ENCODE measurements at places on chromosomes 4 and X. TPM values are rescaled to one million over a fixed set of nuclear protein-coding genes. Genes with fewer than 3 reads are reported as not detected.

GRCh38 chr4:73603271-73603710, 16.9 kb downstream of the RASSF6 start:
- H3K4me1 ChIP-seq: no peaks in the 10 kb centered on the region
- H3K4me3 ChIP-seq: no peak overlapping the region
- H3K27ac ChIP-seq: no peak overlapping the region
- DNase-seq: no peak
- no peaks in the 10 kb centered on the region for H3K36me3 ChIP-seq

- H3K27me3 ChIP-seq: no peaks in the 10 kb centered on the region
- H3K4me3 ChIP-seq: no peak overlapping the region
- no peak for DNase-seq
- no peaks in the 10 kb centered on the region for H3K4me1 ChIP-seq
- no peak overlapping the region for H3K27ac ChIP-seq
These were observed 21.8 kb upstream of the CTSO start for GRCh38 chr4:155975511-155975910.

GRCh38 chrX:13816176-13816575, 717 bp downstream of the GPM6B start:
- no peaks in the 10 kb centered on the region for H3K27me3 ChIP-seq
- no peak overlapping the region for H3K4me3 ChIP-seq
- H3K36me3 ChIP-seq: no peaks in the 10 kb centered on the region
- no peak overlapping the region for H3K27ac ChIP-seq
- H3K4me1 ChIP-seq: no peaks in the 10 kb centered on the region

Gene OCIAD2
- polyA plus RNA-seq: 159 TPM

Gene CLGN
- 6.4 TPM for polyA plus RNA-seq
